ENCODE measurements at places on chromosomes 5 and 9.
A peak's percentile ranks its signal among the peaks of the same experiment; 100 is the strongest.

- DNase-seq = no peak
These were observed 174.3 kb upstream of the RORB start for GRCh38 chr9:74322661-74323314.

- DNase-seq = no peak
These were observed 224.1 kb downstream of the MEF2C start for GRCh38 chr5:88658886-88659285.

GRCh38 chr5:173321886-173322285 is 6.3 kb downstream of the STC2 start:
- no peak for DNase-seq

GRCh38 chr9:136665704-136666371 is 3.1 kb downstream of the EGFL7 start:
- no peak for DNase-seq

- DNase-seq = no peak
These were observed 1.7 kb downstream of the SLIT3 start for GRCh38 chr5:169299191-169299662.

- no peak for DNase-seq
These were observed 103.4 kb downstream of the DOCK2 start for GRCh38 chr5:169740435-169740834.

DNA sequence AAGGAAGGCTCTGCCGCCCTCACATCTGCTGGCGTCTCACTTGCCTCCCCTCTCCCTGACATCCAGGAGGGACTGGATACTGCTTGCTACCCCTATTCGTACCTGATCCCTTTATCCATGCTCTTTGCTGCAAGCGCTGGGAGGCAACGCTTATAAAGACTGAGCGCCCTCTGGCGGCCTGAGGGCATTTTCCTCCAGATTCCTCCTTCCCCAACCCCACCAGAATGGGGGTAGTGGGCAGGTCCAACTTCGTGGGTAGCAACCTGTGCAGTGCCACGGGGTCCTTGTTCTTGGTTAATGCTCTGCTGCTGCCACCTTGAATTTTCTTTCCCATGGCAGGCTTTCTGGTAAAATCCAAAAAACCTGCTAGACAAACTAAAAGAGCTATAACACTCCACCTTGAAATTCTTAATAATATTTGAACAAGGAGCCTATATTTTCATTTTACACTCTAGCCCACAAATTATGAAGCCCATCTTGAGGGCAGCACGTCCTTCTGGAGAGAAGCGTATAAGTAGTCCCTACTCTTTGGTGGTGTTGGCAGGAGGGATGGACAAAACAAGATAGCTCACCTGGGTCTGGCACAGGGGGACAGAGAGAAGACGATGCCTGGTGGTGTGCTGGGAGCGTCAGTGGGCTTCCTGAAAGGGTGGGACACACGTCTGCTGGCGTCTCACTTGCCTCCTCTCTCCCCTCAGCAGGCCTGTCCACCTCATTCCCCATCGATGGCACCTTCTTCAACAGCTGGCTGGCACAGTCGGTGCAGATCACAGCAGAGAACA is 52.5 kb downstream of the JADE2 start:
- peak; percentile 72 for DNase-seq

DNA sequence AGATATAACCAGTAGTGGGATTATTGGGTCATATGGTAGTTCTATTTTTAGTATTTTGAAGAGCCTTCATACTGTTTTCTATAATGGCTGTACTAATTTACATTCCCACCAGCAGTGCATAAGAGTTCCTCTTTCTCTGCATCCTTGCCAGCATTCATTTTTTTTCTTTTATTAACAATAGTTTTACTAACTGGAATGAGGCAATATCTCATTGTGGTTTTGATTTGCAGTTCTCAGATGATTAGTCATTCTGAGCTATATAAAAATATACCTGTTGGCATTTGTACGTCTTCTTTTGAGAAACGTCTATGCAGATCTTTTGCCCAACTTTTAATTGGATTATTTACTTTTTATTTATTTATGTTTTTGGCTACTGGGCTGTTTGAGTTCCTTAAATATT is 1579.3 kb upstream of the CDH6 start:
- DNase-seq = no peak

DNA sequence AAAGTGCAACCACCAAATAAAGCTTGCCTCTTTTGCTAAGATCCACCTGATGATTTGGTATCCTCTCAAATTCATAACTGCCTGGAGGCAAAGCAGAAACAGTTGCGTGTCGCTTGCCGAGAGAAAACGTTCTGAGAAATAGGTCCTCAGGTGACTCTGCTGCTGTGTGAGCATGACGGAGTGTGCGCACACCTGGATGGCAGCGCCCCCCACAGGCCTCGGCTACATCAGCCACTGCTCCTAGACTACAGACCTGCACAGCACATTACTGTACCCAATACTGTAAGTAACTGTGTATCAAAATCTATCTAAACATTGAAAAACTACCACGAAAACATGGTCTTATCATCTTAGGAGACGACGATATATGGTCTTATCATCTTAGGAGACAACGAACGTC is 87.4 kb downstream of the CAMSAP1 start:
- DNase-seq = no peak

- DNase-seq = no peak
These were observed 184.8 kb upstream of the TBCA start for GRCh38 chr5:77960863-77961396.

GRCh38 chr5:2780421-2781171 is 29.1 kb upstream of the IRX2 start:
- no peak for DNase-seq

DNA sequence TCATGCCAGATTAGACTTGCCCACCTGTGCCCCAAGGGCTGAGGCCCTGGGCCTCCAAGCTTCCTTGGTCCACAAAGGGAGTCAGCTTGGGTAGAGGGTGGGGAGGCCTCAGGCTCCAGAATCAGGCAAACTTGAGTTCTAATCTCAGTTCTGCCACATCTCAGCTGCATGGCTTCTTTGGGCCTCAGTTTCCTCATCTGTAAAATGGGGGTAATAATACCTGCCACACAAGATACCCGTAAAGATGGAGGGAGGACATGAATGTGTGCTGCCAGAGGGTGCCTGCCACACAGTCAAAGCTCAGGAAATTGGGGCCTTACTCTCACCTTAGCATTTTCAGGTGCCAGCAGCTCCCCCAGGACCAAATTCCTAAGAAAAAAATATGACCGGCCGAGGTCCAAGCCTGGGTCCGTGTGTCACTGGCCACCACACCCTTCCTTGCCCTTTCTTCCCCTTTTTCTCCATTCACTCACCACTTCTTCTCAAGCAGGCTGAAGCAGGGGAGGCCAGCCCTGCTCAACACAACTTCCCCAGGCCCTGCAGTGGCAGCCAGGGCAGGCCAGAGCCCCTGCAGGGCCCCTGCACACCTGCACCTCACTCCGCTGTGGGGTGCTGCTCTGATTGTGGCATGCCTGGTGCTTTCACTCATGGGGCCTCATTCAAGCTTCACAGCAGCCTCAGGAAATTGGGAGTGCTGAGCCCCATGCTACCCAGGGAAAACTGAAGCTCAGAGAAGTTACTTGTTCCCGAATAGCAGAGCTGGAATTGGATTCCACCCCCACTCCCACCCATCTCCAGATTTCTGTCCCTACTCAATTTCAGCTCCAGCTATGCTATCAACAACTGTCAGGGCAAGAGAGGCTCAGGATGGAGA is 3.9 kb downstream of the RGS14 start:
- DNase-seq = no peak

DNA sequence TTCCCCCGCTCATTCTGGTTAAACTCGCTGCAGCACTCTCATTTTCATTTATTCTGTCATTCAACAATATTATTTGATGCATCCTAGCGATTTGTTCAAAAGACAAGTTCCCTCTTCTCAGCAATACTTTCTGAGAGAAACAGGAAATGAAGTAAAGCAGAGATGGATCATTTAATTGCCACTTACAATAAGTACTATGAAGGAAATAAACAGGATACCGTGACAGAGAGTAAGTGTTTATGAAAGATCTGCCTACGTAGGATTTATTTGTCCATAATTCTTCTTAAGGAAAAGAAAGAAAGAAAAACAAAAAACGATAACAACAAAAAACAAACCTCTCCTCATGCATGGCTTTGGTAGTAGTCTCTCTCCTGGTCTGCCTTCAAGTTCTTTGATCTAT is 406.8 kb upstream of the ZNF608 start:
- DNase-seq = no peak

GRCh38 chr9:20783057-20784038 is 99.3 kb downstream of the FOCAD start:
- DNase-seq = no peak

DNA sequence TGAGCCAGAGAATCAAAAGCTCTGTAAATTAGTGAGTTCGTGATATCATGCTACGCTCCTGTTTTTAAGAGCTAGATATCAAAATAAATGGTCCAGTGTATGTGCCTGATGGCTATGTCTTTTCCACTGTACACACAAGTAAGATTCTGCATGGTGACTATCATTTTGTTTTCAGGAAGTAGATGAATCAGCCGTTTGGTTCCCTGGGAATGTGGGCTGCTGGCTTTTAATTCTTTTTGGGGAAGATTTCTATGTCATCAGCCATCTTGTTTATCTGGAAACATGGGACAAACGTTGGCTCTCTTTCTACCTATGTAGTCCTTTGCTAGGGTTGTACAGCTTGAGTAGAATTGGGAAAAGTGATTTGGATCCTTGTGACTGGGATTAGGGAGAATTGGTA is 126.7 kb downstream of the GRIA1 start:
- peak; percentile 70 for DNase-seq

- DNase-seq = no peak
These were observed 479.4 kb upstream of the MPDZ start for GRCh38 chr9:13758936-13759335.

GRCh38 chr9:130421802-130422276 is 22.9 kb upstream of the ASS1 start:
- DNase-seq = peak; percentile 72

GRCh38 chr9:7210854-7211637 is 453.3 kb downstream of the KDM4C start:
- DNase-seq = no peak

DNA sequence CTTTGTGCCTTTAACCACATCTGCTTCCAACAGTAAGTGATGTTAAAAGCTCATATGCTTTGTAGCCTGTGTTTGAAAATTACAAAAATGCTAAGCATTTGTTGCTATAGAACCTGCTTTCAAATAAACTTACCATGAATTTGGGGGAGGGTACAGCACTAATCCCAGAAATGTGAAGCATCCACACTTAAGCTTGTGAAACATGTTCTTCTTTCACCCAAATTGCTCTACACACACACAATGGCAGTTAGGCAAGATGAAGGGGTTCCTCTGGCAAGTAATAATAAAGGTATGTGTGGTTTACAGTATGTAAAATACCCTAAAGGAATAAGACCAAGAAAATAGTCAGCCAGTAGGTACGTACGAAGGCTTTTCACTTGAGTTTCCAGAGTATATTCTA is 165.6 kb downstream of the SMARCA2 start:
- DNase-seq = no peak

DNA sequence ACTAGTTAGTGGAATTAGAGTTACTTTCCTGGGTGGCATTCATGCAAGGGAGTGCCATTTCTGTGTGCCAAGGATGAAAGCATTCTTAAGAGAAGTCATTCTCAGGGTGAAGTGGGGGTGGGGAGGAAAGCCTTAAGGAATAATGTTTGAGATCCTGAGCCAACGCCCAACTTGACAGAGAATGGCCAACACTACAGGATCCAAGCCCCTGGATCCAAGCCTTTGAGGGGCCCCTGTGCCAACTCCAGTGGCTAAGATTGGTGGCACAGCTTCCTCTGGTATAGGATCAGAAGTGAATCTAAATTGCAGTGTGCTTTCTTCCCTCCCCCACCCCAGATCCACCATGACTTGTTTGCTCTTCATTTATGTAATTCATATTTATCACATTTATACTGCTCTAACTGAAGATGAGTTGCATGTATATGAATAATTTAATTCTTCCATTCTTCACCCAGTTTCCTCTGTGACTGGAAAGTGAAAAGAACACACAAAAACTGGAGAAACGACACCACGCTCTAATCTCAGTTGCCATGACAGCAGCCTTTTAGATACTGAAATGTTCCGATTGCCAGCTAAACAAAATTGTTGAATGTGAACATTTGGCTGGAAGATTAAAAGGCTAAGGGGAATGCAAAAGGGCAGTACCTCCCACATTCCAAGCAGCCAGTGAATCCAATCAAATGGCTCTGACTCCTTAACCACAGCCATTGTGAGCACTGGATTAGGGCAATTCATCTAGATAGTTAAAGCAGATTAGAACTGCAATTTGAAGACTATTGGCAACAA is 4.5 kb downstream of the ZNF608 start:
- DNase-seq = peak; percentile 94

DNA sequence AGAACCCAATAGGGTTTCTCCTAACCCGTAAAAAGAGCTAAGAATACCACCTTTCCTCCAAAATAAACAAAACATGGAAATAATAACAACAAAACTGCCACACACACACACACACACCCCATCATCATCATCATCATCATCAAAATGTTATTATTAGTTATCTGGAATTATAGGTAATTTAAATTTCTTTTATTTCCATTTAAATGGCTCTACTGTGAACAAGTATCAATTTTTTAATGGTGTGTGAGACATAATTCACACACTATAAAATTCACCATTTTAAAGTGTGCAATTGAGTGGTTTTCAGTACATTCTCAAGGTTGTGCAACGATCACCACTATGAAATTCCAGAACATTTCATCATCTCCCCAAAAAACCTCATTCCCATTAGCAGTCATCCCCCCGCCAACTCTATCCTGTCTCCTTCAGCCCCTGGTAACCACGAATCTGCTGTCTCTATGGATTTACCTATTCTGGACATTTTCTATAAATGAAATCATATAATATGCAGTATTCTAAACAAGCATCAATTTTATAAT is 172.7 kb downstream of the ROR2 start:
- DNase-seq = peak; percentile 81

GRCh38 chr5:81194633-81195334 is 38.3 kb upstream of the CKMT2 start:
- DNase-seq = peak; percentile 50

- no peak for DNase-seq
These were observed 27.8 kb upstream of the FAT2 start for GRCh38 chr5:151618907-151619306.

DNA sequence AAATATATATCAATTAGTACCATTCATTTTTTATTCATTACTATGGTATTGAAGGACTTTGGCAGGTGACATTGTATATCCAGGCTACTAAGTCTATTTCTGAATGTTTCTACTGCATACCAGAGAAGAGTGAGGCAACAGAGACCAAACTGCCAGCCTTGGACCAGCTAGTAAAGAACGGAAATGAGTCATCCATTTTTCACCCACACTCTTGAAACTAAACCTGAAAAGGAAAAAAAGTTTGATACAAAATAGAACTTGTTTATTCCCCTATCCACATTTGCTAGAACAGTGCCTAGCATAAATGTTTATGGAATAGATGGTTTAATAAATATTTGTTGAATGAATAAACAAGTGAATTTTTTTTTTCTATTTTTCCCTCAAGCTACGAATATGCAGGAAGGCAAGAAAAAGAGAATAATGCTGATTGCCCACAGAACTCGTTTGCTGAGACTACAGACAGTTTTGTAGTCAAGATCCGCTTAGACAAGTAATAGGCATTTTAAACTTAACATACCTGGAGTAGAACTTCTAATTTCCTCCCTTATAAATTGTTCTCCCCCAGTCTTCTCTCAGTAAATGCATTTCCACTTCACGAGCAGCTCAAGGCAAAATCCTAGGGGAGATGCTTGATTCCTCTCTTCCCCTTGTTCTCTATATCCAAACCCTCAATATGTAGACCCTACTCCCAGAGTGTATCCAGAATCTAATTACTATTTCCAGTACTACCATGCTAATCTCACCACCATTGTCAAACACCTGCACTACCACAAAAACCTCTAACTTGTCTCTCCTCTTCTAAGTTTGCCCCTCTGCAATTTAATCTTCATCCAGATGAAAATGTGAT is 146.2 kb upstream of the RASA1 start:
- DNase-seq = peak; percentile 92

Measured in HCEC 1CT (cell line).